ENCODE measurements at places on chromosomes 12 and 14. TPM values are rescaled to one million over a fixed set of nuclear protein-coding genes. Genes with fewer than 3 reads are reported as not detected.

Gene JPH4
- 37.2 TPM for total RNA-seq

Gene NOVA1
- 3.9 TPM for total RNA-seq

Gene CRACR2A
- 1.8 TPM for total RNA-seq

DNA sequence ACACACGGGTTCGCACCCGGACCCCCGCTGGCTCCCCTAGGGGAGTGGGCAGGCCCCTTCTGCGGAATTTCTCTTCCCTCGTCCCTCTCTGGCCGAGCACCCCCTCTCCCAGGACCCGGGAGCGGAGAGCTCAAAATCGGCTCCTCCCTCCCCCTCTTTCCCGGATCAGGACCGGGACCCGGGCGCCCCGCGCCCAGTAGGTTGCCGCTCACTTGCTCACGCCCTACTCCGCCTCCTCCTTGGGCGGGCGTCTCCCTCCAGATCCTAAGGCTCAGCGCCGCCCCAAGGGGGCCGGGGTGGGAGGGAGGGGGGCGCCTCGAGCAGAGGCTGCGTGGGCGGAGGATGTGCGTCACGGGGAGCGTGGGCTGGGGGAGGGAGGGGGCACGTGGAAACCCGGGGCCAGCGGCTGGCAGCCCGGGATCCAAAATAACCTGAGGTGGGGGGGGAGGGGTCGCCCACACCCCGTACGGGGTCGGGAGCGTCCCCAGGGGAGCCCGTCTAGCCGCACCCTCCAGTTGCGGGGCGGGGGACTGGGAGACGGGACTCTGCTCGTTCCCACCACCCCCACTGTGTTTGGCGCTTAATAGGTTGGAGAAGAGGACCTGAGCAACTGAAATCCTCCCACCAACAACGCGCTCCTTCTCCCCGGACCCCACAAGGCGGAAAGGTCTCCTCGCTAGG is 1.8 kb upstream of the NAB2 start:
- H3K27me3 ChIP-seq = no peaks in the 10 kb centered on the region
- peak overlapping the region; percentile 67 for H3K4me3 ChIP-seq
- H3K27ac ChIP-seq = peak overlapping the region; percentile 99
- peaks cover 13% of the 10 kb centered on the region for H3K4me1 ChIP-seq
- H3K36me3 ChIP-seq = no peaks in the 10 kb centered on the region

- H3K4me3 ChIP-seq = no peak overlapping the region
- H3K4me1 ChIP-seq = no peaks in the 10 kb centered on the region
- H3K27ac ChIP-seq = no peak overlapping the region
- H3K36me3 ChIP-seq = no peaks in the 10 kb centered on the region
Measured at GRCh38 chr12:84840356-84840755, 72.2 kb downstream of the SLC6A15 start.

Gene ACSM4
- not detected for total RNA-seq

DNA sequence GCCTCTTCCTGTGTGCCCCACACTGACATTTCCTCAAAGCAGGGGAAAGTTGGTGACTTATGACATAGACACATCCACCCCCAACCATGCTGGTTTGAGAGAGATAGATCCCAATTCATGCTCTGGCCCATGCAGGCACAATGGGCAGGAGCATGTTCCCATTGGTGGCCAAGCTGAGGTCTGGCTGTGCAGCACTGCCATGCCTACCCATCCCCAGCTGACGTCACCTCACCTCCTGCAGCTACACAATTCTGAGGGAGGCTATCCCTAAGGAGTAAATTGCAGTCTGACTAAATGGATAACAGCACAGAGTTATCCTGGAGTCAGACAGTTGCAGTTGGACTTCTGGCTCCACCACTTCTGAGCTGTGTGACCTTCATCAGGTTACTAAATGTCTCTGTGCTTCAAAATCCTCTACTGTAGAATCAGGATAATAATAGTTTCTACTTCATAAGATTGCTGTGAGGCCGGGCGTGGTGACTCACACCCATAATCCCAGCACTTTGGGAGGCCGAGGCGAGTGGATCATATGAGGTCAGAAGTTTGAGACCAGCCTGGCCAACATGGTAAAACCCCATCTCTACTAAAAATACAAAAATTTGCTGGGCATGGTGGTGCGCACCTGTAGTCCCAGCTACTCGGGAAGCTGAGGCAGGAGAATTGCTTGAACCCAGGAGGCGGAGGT is 323.9 kb downstream of the BCL11B start:
- no peak overlapping the region for H3K27ac ChIP-seq
- no peak overlapping the region for H3K4me3 ChIP-seq
- no peaks in the 10 kb centered on the region for H3K27me3 ChIP-seq
- H3K36me3 ChIP-seq = no peaks in the 10 kb centered on the region

Gene ISM2
- 1.0 TPM for total RNA-seq

GRCh38 chr12:124498275-124499189 is 68.9 kb downstream of the NCOR2 start:
- no peak for DNase-seq
- no peaks in the 10 kb centered on the region for H3K36me3 ChIP-seq
- H3K27ac ChIP-seq = peak overlapping the region; percentile 30
- H3K4me1 ChIP-seq = peaks cover 40% of the 10 kb centered on the region
- no peaks in the 10 kb centered on the region for H3K27me3 ChIP-seq

- H3K36me3 ChIP-seq = no peaks in the 10 kb centered on the region
- no peak overlapping the region for H3K27ac ChIP-seq
- no peak for DNase-seq
- no peaks in the 10 kb centered on the region for H3K27me3 ChIP-seq
- H3K4me3 ChIP-seq = no peak overlapping the region
- H3K4me1 ChIP-seq = peaks cover 6% of the 10 kb centered on the region
Measured at GRCh38 chr14:100578552-100578951, 8.7 kb downstream of the BEGAIN start.

Gene KRT83
- not detected for total RNA-seq

GRCh38 chr14:102819176-102819628 is 42.0 kb downstream of the TRAF3 start:
- H3K27me3 ChIP-seq = no peaks in the 10 kb centered on the region
- H3K36me3 ChIP-seq = no peaks in the 10 kb centered on the region
- H3K4me1 ChIP-seq = peaks cover 2% of the 10 kb centered on the region

Gene PLEKHD1
- 0.08 TPM for total RNA-seq

GRCh38 chr12:67141296-67142018 is 127.7 kb upstream of the CAND1 start:
- no peaks in the 10 kb centered on the region for H3K27me3 ChIP-seq
- H3K4me1 ChIP-seq = no peaks in the 10 kb centered on the region
- no peaks in the 10 kb centered on the region for H3K36me3 ChIP-seq
- DNase-seq = no peak
- H3K27ac ChIP-seq = no peak overlapping the region
- no peak overlapping the region for H3K4me3 ChIP-seq

- H3K36me3 ChIP-seq = no peaks in the 10 kb centered on the region
- H3K27ac ChIP-seq = no peak overlapping the region
- no peak overlapping the region for H3K4me3 ChIP-seq
- H3K4me1 ChIP-seq = no peaks in the 10 kb centered on the region
Measured at GRCh38 chr12:45517381-45517780, 212.1 kb upstream of the ARID2 start.

DNA sequence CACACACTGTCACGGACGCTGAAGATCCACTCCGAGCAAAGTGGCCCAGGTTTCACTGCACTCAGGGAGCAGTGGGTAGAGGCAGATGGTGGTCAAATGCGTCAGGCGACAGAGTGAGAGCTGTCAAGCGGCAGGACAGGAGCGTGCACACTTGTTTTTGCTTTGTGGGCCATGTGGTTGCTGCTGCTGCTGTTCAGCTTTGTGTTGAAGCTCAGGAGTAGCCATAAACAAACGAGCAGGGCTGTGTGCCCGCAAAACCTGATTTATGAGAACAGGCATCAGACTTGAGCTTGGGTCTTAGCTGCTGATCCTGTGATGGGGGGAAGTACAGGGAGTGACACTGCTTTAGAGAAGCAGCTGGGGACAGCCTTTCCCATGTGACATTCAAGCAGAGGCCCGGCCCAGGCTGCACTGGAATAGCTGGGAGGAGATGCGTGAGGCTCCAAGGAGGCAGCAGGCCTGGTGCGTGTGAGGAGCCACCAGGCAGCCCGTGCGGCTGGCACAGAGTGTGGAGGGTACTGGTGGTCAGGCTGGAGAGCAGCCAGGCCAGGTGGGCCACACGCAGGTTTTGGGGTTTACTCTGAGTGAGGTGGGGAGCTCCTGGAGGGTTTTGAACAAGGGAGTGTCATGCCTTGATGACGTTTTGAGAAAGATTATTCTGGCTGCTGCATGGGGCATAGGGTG is 31.1 kb upstream of the ASPG start:
- H3K4me1 ChIP-seq = no peaks in the 10 kb centered on the region
- H3K27me3 ChIP-seq = no peaks in the 10 kb centered on the region
- no peak overlapping the region for H3K27ac ChIP-seq
- H3K36me3 ChIP-seq = no peaks in the 10 kb centered on the region
- DNase-seq = no peak
- no peak overlapping the region for H3K4me3 ChIP-seq

Gene A2M
- total RNA-seq = 426 TPM

DNA sequence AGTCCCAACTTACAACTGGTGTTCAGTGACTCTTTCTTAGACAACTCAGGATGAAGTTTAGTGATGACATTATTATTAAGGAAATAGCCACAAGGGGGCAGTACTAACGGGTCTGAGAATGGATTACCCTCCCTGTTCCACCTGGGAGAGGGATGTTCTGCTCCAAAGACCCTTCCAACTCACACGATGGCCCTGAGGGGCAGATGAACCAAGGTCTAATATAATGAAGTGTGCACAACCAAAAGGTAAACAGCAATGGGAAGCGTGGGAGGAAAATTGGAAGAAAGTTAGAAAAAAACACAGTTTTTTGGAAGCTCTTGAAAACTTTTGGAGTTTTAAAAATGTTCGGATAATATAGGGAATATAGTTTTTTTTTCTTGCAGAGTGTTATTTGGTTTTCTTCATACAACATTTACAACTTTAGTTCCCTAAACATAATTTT is 24.0 kb downstream of the FGF6 start:
- H3K4me3 ChIP-seq = no peak overlapping the region
- H3K36me3 ChIP-seq = no peaks in the 10 kb centered on the region
- H3K27me3 ChIP-seq = no peaks in the 10 kb centered on the region
- no peaks in the 10 kb centered on the region for H3K4me1 ChIP-seq
- no peak overlapping the region for H3K27ac ChIP-seq
- DNase-seq = no peak

DNA sequence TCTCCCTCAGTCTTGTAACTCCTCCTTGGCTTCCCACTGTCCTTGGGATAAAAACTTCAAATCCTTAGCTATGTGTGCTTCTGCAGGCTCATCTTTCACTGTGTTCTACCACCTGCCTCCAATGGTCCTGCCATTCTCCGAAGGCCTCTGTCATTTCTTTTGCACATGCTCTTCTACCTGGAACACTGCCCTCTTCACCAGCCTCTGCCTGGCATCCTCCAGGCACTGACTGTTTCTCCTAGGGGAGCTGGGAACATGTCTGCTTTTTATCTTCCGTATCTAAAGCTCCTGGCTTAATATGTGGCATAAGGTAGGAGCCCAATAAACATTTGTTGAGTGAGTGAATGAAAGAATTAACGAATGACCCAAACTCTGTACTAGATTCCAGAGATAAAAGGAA is 603.3 kb upstream of the TMEM132C start:
- H3K36me3 ChIP-seq = no peaks in the 10 kb centered on the region
- DNase-seq = no peak
- H3K27me3 ChIP-seq = no peaks in the 10 kb centered on the region
- no peaks in the 10 kb centered on the region for H3K4me1 ChIP-seq
- no peak overlapping the region for H3K4me3 ChIP-seq

DNA sequence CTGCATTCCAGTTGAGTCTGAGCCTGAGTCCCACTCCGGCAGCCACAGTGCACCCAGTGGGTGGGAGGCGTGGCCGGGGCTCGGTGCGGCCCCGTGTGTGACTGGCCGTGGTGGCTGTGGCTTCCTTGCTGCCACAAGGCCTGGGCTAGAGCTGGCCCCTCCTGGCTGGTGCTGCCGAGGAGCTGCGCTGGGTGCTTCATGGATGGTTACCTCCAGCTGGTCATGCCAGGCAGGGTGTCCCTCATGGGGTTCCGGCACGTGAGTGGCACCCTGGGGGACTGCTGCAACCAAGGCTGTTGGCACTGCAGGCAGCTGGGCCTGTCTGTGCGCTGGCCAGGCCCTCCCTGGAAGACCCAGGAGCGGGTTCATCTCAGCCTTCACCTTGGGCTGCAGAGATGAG is 62.7 kb downstream of the KIF26A start:
- no peak for DNase-seq
- no peak overlapping the region for H3K27ac ChIP-seq
- H3K27me3 ChIP-seq = no peaks in the 10 kb centered on the region
- H3K4me3 ChIP-seq = no peak overlapping the region

GRCh38 chr12:77842430-77842829 is 11.7 kb downstream of the NAV3 start:
- no peaks in the 10 kb centered on the region for H3K27me3 ChIP-seq
- DNase-seq = no peak
- H3K36me3 ChIP-seq = no peaks in the 10 kb centered on the region
- H3K27ac ChIP-seq = no peak overlapping the region
- no peak overlapping the region for H3K4me3 ChIP-seq

GRCh38 chr12:96774496-96775256 is 132.4 kb upstream of the NEDD1 start:
- H3K27me3 ChIP-seq = no peaks in the 10 kb centered on the region
- no peak for DNase-seq
- no peak overlapping the region for H3K27ac ChIP-seq
- H3K4me3 ChIP-seq = no peak overlapping the region

Gene PLEKHA5
- 47.2 TPM for total RNA-seq

DNA sequence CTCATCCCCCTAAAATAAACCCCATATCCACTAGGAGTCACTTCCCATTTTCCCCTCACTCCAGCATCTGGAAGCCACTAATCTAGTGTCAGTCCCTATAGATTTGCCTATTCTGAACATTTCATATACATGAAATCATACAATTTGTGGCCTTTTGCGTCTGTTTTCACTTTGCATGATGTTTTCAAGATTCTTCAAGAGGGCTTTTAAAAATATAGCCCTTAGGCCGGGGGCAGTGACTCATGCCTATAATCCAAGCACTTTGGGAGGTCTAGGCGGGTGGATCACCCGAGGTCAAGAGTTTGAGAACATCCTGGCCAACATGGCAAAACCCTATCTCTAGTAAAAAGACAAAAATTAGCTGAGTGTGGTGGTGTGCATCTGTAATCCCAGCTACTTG is 104.7 kb downstream of the VEZT start:
- DNase-seq = no peak
- no peak overlapping the region for H3K4me3 ChIP-seq
- H3K4me1 ChIP-seq = no peaks in the 10 kb centered on the region
- no peaks in the 10 kb centered on the region for H3K36me3 ChIP-seq
- no peak overlapping the region for H3K27ac ChIP-seq

All from ovary (tissue), 10 donors.